ENCODE measurements at places on chromosomes 7 and 10. TPM values are rescaled to one million over a fixed set of nuclear protein-coding genes. Genes with fewer than 3 reads are reported as not detected.

The TES gene
- 134 TPM for total RNA-seq

The MYH16 gene
- total RNA-seq: not detected

The EVX1 gene
- total RNA-seq: not detected

The GPR37 gene
- total RNA-seq: not detected

The THSD7A gene
- not detected for total RNA-seq

The CYP3A7 gene
- total RNA-seq: not detected

The ACTL6B gene
- not detected for total RNA-seq

The MALRD1 gene
- total RNA-seq: not detected

The COPS6 gene
- 101 TPM for total RNA-seq

The PYROXD2 gene
- total RNA-seq: 8.6 TPM

The CHRM2 gene
- total RNA-seq: not detected

The CPA2 gene
- total RNA-seq: not detected

The NAT16 gene
- not detected for total RNA-seq

The ALOX5 gene
- total RNA-seq: 2.5 TPM

The LRRC4 gene
- not detected for total RNA-seq

The CAMK1D gene
- total RNA-seq: 6.8 TPM

The KNDC1 gene
- 0.57 TPM for total RNA-seq

The TMEM273 gene
- total RNA-seq: 41.0 TPM

The SLC39A12 gene
- not detected for total RNA-seq

The CTBP2 gene
- total RNA-seq: 0.23 TPM

The KIAA1217 gene
- total RNA-seq: 0.36 TPM

The UPF2 gene
- 37.7 TPM for total RNA-seq

The TACC2 gene
- total RNA-seq: not detected

The ZNF212 gene
- total RNA-seq: 12.5 TPM

The RNF133 gene
- total RNA-seq: not detected

The CYP26C1 gene
- not detected for total RNA-seq

The GPRIN2 gene
- total RNA-seq: not detected

The ASB10 gene
- not detected for total RNA-seq

The NODAL gene
- total RNA-seq: 0.09 TPM

The TRPV6 gene
- total RNA-seq: not detected

The GDF10 gene
- not detected for total RNA-seq

The TMEM243 gene
- total RNA-seq: 41.4 TPM

The LIPM gene
- total RNA-seq: not detected

The HMX2 gene
- not detected for total RNA-seq

The RALA gene
- 30.8 TPM for total RNA-seq

The LOXL4 gene
- not detected for total RNA-seq

The ANKRD1 gene
- total RNA-seq: not detected

The HTRA1 gene
- total RNA-seq: not detected

The SPDYE6 gene
- total RNA-seq: not detected

The FGFBP3 gene
- 1.3 TPM for total RNA-seq

The STN1 gene
- total RNA-seq: 36.6 TPM

The OPALIN gene
- not detected for total RNA-seq

The NHLRC2 gene
- total RNA-seq: 25.4 TPM

The PLEKHS1 gene
- not detected for total RNA-seq

The MOGAT3 gene
- not detected for total RNA-seq

The OR6B1 gene
- total RNA-seq: not detected

The ETV1 gene
- total RNA-seq: 0.41 TPM

The TMEM196 gene
- total RNA-seq: not detected

The ADAMTS14 gene
- not detected for total RNA-seq
